ENCODE measurements at places on chromosomes 4 and X.

- DNase-seq = no peak
Measured at GRCh38 chr4:112516066-112516470, at the start of gene NEUROG2. Gene NEUROG2, minus strand, starts transcription at chr4:112516180. Its CDS starts 705 bp downstream, at chr4:112515475.

- DNase-seq = no peak
Measured at GRCh38 chrX:136211766-136212556, 39.2 kb downstream of the MAP7D3 start.

DNA sequence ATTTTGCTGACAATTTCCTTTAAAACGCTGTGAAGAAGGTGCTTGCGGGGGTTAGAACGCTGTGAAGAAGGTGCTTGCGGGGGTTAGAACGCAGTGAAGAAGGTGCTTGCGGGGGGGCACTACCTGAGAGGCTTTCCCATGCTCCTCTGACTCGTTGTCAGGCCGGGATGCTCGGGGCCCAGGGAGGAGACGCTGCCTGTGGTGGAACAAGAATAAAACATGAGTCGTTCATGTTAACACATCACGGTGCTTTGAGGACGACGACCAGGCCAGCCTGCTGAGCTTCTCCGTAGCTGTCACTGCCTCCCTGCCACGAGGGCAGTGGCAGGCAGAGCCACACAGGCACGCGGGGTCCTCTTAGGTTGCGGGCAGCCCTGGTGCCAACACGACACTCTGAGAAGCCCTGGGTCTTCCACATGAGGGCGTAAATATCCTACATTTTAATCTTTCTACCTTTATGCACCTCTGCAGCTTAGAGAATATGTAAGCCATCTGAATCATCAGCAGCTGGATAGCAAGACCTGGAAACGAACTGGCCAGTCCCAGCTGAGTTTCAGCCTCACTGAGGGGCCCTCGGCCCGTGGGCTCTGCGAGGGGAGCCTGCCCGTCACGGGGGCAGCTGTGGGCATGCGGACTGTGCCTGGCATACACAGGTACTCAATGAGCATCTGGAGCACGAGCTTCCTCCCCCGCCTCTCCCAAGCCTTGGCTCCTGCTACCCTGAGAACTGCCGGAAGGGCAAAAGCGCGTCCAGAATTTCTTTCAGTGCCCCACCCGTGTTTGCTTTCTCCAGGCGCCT, 47.0 kb downstream of the FGFRL1 start:
- no peak for DNase-seq

GRCh38 chr4:124105212-124105611, 607.3 kb downstream of the ANKRD50 start:
- DNase-seq = no peak

DNA sequence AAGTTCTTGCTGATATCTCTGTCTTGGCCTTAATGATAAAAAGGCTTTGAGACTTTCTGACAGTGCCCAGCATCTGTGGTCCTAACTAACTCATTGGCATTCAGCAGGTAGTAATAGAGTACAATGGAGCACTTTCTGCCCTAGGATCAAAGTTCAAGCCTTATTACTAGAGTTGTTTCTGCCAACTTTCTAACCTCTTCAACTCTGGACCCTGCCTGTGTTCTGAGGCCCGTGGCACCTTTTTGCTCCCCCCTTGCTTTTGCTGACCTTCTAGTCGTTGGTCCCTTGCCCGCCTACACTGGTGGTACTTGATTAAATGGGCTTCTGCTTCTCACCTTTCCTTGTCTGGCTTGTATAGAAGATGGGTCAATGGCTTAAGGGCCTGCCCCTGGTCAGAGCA, 126.3 kb downstream of the PPARGC1A start:
- no peak for DNase-seq

- DNase-seq = peak; percentile 63
Measured at GRCh38 chrX:40207626-40208025, 109.9 kb upstream of the BCOR start.

DNA sequence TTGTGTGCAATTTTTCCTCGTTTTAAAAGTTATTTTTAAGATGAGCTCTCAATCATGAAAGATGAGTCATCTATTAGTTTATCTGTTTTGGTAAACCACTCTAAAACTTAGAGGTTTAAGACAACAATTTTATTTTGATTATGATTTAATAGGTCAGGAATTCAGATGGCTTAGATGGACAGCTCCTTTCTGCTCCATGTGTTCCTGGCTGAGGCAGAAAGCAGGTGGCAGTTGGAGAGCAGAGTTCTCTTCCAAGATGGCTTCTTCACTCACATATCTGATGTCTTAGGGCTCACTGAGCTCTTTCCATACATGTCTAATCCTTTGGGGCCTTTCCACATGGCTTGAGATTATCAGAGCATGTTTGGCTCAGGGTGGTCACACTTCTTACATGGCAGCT, 48.3 kb upstream of the GRPR start:
- DNase-seq = no peak

DNA sequence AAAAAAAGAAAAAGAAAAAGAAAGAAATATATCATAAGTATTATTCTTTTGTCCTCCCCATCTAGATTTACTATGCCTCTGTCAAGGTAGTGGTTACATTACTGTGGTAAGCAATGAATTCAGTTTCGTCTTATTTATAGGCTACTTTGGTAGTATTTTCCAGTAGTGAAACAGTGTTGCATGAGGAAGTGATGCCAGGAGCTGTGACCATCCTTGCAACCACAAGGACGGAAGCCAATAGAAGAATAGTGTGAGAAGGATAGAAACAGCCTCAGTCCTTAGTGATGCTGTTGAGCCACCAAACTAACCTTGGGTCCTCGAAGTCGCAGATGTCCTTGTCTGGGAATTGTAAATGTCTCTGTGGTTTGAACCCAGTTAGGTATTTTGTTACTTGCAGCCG, 328.5 kb downstream of the PPP3CA start:
- peak; percentile 29 for DNase-seq

DNA sequence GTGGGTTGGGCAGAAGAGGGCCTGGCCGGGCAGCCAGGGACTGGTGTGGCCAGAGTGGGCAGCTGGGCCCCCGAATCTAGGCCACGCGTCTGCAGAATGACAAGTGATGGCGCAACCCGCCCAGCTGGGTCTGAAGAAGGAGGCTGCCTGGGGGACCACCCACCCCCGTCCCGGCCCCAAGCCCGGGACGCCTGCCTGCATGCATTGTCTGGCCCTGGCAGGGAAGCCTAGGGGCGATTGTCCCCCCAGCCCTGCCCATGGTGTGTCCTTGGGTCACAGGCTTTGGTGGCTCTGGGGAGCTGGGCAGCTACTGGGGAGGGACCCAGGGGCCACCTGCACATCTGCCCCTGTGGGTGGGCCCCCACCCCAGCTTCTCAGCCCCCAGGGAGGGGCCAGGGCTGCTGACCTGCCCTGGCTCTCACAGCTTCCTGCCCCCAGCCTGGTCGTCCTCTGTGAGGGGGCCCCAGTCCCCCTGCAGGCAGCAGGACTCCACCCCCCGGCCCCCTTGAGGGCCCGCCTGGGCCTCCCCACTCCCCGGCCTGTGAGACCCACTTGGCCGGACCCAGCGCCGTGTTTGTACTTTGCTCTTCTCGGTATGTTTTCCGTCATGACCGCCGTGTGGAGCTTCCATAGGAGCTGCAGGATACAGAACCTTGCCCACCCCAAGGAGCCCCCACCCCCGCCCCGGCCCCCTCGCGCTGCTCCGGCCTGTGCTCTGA, 4.9 kb downstream of the FGFR3 start:
- DNase-seq = no peak

GRCh38 chr4:146235654-146236177, 21.4 kb downstream of the REELD1 start:
- no peak for DNase-seq

GRCh38 chr4:161926033-161926828, 237.6 kb downstream of the FSTL5 start:
- no peak for DNase-seq

GRCh38 chr4:18366892-18367291, 345.3 kb upstream of the LCORL start:
- peak; percentile 67 for DNase-seq

DNA sequence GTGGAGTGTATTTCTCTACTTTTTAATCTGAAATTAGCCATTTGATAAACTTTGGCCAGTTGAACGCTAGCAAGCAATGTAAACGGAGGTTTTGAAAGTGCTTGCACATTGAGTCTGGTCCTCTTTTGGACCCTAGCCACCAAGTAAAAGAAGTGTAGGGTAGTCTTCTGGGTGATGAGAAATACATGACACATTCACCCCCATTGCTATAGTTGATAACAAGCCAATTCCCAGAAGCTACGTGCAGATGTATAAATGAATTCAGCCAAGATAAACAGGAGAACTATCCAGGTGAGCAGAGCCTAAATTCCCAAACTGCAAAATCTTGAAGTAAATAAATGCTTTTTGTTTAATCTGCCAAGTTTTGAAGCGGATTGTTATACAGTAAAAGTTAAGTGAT, 965.4 kb upstream of the GRIA3 start:
- DNase-seq = no peak

- no peak for DNase-seq
Measured at GRCh38 chr4:83606898-83607297, 71.0 kb downstream of the GPAT3 start.

GRCh38 chr4:12036450-12036849, 607.8 kb upstream of the HS3ST1 start:
- no peak for DNase-seq

DNA sequence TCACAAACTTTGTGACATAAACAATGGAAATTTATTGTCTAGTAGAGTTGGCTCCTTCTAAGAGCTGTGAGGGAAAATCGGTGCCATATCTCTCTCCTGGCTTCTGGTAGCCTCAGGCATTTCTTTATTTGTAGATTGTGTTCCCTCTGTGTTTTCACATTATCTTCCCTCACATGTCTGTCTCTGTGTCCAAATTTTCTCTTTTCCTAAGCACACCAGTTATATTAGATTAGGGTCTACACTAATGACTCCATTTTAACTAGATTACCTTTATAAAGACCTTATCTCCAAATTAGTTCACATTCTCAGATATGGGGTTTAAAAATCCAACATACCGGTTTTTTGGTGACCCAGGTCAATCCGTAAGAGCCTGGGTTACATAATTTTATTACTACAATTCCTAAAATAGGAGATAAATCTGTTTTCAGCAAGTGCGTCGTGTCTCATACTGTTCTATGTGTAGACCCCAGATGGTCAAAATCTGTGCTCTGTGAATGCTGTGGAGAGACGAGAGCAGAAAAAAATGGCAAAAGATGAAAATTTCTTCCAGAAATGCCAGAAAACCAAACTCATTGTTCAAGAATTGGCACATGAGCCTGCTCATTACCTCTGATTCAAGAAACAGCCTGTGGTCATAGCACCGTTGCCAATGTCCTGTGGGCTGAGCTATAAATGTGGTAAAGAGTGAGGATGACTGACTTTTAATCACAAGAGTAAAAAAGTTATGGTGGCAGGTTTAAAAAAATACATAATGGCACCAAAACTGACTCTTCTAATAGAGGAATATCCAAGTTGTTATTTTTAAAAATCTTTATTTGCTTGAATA, 574.7 kb downstream of the PCDH7 start:
- no peak for DNase-seq

GRCh38 chr4:125283707-125284279, 31.0 kb upstream of the FAT4 start:
- DNase-seq = peak; percentile 53

DNA sequence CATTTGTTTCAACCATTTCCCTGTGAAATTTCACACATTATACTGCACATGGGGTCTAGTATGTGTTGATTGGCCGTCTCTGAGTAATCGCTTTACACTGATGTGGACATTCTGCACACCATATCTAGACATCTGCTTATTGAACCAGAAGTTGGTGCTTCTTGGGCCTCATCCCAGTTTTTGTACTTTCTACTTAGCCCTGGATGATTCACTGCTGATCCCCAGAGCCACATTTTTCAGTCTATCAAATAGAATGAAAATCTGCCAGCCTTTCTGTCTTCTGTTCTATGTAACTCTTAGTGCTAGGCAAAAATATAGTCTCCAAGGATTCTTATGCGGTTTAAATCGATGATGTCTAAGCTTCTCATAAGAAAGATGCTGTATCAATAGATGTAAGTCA, 40.5 kb upstream of the RELL1 start:
- DNase-seq = no peak

- DNase-seq = no peak
Measured at GRCh38 chrX:94400488-94400887, 726.5 kb downstream of the FAM133A start.

GRCh38 chrX:18272222-18272621, 51.5 kb upstream of the BEND2 start:
- peak; percentile 5 for DNase-seq

GRCh38 chrX:41033299-41033698, 51.9 kb upstream of the USP9X start:
- no peak for DNase-seq

DNA sequence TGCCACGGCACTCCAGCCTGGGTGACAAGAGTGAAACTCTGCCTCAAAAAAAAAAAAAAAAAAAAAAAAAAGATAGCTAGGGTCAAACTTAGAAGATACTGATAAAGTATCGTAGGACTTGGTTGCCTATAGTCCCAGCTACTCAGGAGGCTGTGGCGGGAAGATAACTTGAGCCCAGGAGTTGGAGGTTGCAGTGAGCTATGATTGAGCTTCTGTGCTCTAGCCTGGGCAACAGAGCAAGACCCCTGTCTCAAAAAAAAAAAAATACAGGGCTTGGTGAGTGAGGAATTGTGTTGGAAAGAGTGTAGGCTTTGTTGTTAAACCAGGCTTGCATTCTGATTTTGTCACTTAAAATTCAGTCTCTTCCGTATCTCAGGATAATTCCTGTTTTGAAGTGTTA, 6.2 kb downstream of the TAF1 start:
- no peak for DNase-seq

- DNase-seq = no peak
Measured at GRCh38 chr4:173051716-173052115, 116.9 kb upstream of the GALNT7 start.

DNA sequence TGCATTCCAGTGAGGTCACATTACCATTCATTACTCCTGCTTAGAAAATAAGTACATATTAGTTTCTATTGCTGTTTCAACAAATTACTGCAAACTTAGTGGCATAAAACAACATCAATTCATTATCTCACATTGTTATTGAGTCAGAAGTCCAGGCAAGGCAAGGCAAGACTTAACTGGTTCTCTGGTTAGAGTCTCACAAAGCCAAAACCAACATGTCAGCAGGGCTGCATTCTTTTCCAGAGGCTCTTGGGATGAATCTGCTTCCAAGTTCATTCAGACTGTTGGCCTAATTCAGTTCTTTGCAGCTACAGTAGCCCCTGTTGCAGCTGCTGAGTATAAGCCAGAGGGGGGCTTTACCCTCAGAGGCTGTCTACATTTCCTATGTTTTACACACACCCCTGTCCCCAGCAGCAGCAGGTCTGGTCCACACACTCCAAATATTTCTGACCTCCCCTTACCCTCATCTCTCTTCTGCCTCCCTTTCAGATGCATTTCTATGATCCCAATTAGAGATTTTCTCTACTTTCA, 892.1 kb upstream of the EPHA5 start:
- DNase-seq = no peak

DNA sequence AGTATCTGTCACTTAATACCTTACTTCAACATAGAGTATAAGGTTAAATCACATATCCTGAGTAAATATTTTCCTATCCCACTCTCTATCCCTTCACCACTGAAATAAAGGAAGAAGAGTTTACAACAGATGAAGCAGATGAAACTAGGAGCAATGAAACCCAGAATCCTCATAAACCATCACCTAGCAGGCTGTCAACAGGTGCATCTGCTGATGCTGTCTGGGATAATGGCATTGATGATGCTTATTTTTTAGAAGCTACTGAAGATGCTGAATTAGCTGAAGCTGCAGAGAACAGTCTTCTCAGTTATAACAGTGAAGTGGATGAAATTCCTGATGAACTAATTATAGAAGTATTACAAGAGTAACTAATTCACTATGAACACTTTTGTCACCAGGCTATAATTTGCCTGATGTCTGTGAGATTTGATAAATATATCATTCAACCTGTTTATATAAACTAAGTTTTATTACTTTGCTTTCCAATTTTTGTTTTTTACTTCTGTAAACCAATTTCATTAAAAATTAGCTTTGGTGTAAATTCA, 39.4 kb downstream of the CENPU start:
- DNase-seq = no peak

Measured in hematopoietic multipotent progenitor cell treated with erythropoietin and hydrocortisone succinate and interleukin-3 and kit ligand, for 4 days (in vitro differentiated cells).